ENCODE measurements at places on chromosomes 7 and 10.

GRCh38 chr7:46558482-46559193, 637.6 kb upstream of the IGFBP3 start:
- no peak for DNase-seq

GRCh38 chr10:52229291-52229931, 84.7 kb upstream of the DKK1 start:
- no peak for DNase-seq

- no peak for DNase-seq
These were observed 29.7 kb downstream of the CCDC6 start for GRCh38 chr10:59876695-59877094.

- no peak for DNase-seq
These were observed 7.9 kb upstream of the WIPF3 start for GRCh38 chr7:29798422-29798821.

Data from T follicular helper cell (primary cell).